Hematopoietic multipotent progenitor cell treated with erythropoietin and hydrocortisone succinate and interleukin-3 and kit ligand, for 6 days (in vitro differentiated cells): ENCODE measurements at places on chromosomes 12 and 14.

DNA sequence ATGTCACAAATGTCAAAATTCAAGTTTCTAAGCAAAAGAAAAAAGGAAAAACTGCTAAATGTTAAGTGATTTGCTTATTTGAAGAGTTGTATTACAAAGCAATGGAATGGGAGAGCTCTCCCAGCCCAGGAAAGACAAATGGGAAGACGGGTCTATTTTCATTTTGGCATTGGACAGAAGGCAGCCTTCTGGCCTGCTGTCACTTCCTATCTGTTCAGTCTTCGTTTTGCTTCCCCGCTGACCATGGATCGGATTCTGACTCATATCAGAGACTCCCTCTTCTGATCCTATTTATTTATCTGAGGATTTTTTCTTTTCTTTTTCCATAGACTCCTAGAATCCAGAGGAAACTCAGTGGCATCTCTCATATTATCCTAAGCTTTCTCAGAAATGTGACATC is 634.9 kb downstream of the DIO2 start:
- DNase-seq, result no peak

DNA sequence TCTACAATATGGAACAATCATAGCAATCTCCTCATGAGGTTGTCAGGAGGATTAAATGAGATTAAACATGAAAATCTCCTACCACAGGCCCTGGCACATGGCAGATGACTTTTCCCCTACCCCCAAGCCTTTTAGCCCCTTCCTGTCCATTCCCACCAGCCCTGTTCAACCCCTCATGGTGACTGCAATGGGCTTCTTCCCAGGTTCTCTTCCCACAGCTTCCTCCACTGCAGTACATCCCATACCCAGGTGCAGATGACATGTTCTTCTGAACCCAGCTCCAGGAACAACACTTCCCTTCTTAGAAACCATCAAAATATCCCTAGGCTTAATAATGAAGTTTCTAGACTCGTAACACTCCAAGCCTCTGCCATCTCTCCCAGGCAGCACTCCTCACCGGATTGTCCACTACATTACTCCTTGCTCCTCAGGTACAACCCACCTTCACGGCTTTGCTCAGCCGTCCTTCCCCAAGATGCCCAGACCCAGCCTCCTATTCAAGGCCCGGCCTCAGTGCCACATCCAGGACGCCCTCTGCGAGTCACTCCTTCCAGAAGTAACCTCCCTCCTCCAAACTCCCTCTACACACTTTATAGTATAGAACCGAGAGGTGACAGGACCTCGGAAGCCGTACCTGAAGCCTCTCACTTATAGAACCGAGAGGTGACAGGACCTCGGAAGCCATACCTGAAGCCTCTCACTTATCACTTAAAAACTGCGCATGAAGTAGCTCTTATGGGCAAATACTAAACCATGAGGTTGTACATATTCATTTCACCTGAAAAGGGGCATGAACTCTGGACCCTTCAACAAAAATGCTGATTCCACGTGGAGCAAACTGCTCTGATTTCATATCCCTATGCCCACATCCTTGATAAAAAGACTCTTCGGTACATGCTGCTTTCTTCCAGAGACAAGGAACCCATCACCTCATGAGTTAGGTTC is 1.5 kb downstream of the CRACR2A start:
- DNase-seq, result no peak

DNA sequence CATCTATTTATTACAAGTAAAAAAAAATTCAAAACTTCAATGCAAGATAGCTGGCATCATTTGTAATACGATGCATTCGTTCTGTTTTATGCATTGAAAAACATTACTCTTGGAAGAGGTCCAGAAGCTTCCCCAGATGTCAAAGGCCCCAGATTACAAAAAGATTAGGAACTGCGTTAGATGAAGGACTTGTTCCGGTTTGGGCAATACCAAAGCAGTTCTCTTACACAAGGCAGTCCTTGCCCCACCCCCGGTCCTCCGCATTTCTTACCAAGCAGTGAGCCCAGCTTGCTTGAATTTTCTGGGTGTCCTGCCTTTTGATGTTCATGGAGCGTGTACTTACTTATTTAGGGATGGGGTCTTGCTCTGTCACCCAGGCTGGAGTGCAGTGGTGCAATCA is 4.8 kb upstream of the HVCN1 start:
- DNase-seq, result peak; percentile 86

DNA sequence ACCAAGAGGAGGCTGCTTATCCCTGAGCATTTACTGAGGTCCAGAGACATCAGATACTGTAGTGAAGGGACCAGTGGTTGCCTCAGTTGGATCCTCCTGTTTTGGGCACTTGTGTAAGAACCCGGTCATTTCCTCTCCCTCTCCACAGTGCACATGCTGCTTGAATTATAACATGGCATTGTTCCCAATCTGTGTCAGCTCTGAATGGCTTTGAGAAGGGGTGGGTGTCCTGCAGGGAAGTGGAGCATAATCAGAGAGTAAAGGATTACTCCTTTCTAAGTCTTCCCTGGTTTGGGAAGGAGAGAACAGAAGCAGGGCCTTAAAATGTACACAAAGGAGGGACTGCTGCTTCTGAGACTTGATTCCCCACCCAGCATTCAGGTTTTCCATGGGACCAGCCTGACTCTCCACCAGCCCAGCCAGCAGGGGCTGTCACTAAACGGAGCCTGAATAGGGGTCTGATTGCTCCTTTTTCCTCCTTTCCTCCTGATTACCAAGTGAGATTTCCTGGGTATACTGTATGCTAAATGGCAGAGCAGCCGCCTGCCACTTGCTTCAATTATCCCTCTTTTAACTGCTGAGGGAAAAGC is 78.4 kb downstream of the NRXN3 start:
- no peak for DNase-seq

DNA sequence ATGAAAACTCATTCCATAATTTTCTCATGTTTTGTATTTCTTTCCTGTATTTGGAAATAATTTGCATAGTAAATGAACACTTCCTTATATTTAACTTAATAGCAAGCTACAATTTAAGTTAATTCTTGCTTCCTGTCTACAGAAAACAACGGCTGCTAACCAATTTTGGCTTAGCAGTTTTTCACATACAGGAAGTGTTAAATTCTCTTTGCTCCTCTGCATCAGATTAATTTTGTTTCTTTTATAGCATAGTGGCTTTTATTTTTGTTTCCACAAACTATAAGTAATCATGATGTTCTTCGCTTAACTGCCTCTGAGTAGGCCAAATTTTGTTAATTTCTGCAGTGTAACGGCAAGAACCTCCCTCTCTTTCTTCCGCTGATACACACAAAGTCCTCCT is 182.9 kb downstream of the ALX1 start:
- DNase-seq, result no peak

- DNase-seq, result no peak
These were observed 716.0 kb downstream of the LRFN5 start for GRCh38 chr14:42322531-42323284.

DNA sequence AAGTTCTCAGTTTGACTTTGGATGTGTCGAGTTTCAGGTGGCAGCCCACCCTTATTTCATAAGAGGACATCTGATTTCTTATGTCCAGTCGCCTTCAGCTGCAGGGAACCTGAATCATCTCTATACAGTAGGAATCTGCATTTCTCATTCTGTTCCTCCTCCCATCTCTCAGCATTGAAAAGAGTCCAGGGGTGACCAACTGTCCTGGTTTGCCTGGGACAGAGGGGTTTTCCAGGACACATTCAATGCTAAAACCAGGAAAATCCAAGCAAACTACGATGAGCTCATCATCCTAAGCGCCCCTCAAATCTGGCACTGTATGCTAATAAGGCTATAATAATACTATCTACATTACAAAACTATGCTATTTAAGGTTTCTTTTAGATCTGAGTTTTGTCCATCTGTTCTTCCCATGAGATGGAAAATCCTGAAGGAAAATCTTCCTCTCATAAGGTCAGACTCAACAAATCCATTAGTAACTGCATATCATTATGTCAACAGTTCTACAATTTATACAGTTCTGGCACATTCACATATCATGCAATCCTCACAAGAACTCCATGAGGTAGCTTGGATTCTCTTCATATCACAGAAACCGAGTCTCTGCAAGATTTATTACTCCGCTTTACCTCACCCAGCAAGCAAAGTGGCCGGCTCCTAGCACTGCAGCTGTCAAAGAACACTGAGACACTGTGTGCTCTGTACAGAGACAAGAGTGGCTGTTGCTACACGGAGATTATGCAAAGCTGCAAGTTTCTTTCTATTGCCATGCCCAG is 15.6 kb upstream of the CALM1 start:
- peak; percentile 34 for DNase-seq

DNA sequence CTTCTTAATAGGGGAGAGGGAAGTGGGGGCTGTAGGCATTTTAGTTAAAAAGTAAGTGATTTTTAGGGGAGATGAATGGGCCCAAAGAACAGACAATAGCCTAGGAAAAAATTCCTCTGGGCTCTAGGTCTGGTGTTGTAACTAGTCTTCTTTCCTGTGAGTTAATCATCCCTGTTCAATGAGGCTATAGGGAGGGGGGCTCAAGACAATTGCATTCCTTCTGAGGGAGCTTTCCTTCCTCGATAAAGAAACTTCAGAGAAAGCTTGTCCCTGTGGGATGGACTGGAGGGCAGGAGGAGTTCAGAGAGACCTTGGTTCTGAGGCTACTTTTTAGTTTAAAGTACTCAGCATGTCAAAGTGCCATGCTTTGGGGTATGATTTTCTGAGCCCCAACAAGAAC is 127.2 kb downstream of the BBS10 start:
- no peak for DNase-seq

GRCh38 chr12:124917135-124917840 is 2.8 kb upstream of the UBC start:
- peak; percentile 99 for DNase-seq

- DNase-seq, result peak; percentile 63
These were observed 1.8 kb upstream of the MYL6B start for GRCh38 chr12:56150563-56150962.

DNA sequence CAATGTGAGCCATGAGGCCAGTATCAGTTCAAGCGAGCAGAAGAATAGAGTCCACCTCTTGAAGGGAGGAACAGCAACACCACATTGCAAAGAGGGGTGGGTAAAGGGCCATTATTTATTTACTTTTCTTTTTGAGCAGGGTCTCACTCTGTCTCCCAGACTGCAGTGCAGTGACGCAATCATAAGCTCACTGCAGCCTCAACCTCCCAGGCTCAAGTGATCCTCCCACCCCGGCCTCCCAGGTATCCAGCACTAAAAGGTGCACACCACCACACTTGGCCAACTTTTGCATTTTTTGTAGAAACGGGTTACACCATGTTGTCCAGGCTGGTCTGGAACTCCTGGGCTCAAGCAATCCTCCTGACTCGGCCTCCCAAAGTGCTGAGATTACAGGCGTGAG is 42.9 kb upstream of the CIT start:
- DNase-seq, result no peak

GRCh38 chr14:21965042-21965441 is 291.4 kb upstream of the OR4E1 start:
- no peak for DNase-seq

GRCh38 chr12:93536111-93536765 is 36.2 kb upstream of the SOCS2 start:
- no peak for DNase-seq

DNA sequence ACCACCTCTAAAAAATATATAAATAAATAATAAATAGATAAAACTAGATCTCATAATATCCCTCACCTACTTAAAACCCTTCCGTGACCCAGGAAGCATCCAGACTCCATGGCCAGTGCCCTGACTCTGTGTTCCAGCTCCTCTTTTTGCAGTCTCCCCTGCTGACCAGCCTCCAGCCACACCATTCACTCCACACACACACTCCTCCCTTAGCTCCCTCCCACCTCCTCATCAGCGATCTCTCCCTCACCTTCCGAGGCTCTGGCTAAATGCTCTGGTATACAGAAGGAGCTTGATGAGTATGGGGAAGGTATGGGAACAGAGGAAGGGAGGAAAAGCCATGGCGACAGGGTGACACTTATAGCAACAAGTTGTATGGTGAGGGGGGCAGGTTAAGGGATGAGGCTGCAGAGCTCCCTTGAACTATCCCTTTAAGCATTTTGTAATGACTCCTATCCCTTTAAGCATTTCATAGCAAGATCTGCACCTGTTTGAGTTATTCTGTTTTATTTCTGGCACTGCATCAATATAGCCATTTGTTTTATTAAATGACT is 26.1 kb upstream of the EIF4B start:
- DNase-seq, result no peak

- DNase-seq, result no peak
These were observed 5.5 kb upstream of the KLHL33 start for GRCh38 chr14:20441461-20441860.

DNA sequence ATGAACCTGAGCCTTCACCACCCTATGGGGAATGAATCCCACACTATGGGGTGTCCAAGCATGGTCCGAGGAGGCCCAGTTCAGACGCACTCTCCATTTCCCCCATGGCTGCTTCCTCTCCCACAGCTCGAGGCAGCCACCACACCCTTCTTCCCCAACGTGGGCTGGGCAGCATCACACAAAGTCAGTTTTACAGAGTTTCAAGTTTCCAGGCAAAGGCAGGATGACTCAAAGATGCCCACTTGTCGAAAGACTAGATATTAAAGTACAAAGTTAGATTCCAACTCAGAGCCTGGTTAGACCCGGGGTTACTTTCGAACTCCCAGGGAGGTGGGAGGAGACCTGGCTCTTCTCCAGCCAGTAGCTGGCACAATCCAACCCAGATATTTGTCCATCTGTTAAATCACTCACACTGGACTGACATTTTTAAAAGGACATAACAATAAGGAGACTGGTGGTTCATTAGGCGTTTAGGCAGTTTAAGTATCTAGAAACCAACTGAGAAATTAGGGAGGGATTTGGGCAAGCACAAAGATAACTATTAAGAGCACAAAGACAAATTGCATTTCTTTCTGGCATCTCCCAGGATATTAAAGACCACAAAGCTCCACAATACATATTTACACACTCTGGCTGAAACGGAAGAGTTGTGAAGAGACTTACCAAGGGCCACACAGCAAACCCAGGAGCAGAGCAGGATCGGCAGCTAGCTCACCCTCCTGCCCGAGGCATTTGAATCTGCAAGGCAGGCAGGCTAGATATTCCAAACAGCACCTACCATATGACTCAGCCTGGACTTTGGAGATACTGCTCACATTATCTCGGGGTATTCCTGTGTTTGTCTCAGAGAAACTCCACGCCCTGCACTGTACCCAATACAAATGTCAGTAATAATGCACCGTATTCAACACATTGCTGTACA is 34.8 kb downstream of the TMCC3 start:
- DNase-seq, result peak; percentile 60

DNA sequence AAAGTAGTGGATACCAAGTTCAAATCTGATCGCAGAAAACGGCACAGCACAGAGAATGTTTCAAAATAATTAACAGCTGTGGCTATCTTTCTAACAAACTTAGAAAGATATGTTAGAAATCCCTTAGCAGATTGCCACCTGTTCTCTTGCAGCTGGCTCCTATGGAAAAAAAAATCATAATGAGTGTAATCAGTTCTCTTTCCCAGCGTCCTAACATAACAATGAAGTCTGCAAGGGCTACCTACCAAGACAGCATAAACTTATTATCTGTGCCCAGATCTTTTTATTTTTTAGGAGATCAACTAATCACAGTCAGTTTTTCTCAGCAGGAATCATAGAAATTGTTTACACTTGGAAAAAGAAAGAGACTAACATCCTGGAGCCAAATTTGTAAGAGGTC is 358.6 kb upstream of the FOXG1 start:
- no peak for DNase-seq
